ENCODE measurements at places on chromosomes 7 and 10. TPM values are rescaled to one million over a fixed set of nuclear protein-coding genes. Genes with fewer than 3 reads are reported as not detected.

GRCh38 chr7:19470031-19470430, 238.8 kb downstream of the POLR1F start:
- H3K36me3 ChIP-seq = no peaks in the 10 kb centered on the region
- peak; percentile 84 for DNase-seq
- H3K27me3 ChIP-seq = no peaks in the 10 kb centered on the region
- H3K4me1 ChIP-seq = no peaks in the 10 kb centered on the region
- H3K4me3 ChIP-seq = no peak overlapping the region

DNA sequence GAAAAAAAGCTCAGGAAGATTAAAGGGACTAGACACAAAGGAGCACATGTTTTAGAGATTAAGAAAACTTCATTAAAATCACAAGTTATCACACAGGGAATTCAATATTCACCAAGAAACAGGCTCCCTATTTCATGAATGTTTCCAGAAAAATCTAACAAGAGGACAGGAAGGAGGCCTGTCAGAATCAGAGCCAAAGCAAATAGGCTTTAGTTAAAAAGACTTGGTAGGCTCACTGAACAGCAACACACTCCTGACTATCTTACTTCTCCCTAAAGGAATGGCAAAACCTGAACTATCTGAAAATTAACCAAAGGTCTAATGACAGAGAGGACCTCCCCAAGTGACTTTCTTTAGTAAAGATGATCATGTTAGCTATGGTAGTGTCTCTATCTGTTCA, 188.3 kb upstream of the MEOX2 start:
- H3K36me3 ChIP-seq = no peaks in the 10 kb centered on the region
- H3K4me3 ChIP-seq = no peak overlapping the region
- no peaks in the 10 kb centered on the region for H3K4me1 ChIP-seq
- H3K27ac ChIP-seq = no peak overlapping the region
- no peaks in the 10 kb centered on the region for H3K27me3 ChIP-seq

GRCh38 chr7:28700790-28701203, 257.3 kb downstream of the TRIL start:
- no peaks in the 10 kb centered on the region for H3K27me3 ChIP-seq
- DNase-seq = peak; percentile 58
- peaks cover 5% of the 10 kb centered on the region for H3K4me1 ChIP-seq
- no peak overlapping the region for H3K4me3 ChIP-seq

GRCh38 chr10:14773551-14774213, 1.0 kb downstream of the FAM107B start:
- no peaks in the 10 kb centered on the region for H3K36me3 ChIP-seq
- peaks cover 3% of the 10 kb centered on the region for H3K4me1 ChIP-seq
- no peaks in the 10 kb centered on the region for H3K27me3 ChIP-seq
- H3K27ac ChIP-seq = no peak overlapping the region

DNA sequence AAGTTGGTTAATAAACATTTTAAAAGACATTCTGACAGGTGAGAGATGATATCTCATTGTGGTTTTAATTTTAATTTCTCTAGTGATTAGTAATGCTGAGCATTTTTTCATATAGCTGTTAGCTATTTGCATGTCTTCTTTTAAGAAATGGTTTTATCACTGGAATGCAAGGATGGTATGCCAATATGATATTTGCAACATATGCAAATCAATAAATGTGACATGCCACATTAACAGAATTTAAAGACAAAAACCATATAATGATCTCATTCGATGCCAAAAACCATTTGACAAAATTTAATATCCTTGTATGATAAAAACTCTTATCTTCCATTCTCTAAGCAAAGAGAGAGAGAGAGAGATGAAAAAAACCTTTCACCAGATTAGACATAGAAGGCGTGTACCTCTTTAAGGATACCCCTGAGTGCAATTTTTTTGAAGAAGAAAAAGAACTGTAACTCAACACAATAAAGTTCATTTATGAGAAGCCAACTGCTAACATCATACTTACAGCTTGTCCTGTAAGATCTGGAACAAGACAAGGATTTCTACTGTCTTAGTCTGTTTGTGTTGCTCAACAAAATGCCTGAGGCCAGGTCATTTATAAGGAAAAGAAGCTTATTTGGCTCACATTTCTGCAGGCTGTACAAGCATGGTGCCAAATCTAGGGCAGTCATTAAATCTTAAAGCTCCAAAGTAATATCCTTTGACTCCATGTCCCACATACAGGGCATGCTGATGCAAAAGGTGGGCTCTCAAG, 39.7 kb upstream of the ZMYND11 start:
- peaks cover 2% of the 10 kb centered on the region for H3K27me3 ChIP-seq
- DNase-seq = no peak
- no peak overlapping the region for H3K4me3 ChIP-seq

- DNase-seq = no peak
- H3K27me3 ChIP-seq = peaks cover 9% of the 10 kb centered on the region
- no peak overlapping the region for H3K4me3 ChIP-seq
- no peaks in the 10 kb centered on the region for H3K4me1 ChIP-seq
- H3K27ac ChIP-seq = no peak overlapping the region
- H3K36me3 ChIP-seq = no peaks in the 10 kb centered on the region
These were observed 23.6 kb downstream of the SKIDA1 start for GRCh38 chr10:21501731-21502347.

DNA sequence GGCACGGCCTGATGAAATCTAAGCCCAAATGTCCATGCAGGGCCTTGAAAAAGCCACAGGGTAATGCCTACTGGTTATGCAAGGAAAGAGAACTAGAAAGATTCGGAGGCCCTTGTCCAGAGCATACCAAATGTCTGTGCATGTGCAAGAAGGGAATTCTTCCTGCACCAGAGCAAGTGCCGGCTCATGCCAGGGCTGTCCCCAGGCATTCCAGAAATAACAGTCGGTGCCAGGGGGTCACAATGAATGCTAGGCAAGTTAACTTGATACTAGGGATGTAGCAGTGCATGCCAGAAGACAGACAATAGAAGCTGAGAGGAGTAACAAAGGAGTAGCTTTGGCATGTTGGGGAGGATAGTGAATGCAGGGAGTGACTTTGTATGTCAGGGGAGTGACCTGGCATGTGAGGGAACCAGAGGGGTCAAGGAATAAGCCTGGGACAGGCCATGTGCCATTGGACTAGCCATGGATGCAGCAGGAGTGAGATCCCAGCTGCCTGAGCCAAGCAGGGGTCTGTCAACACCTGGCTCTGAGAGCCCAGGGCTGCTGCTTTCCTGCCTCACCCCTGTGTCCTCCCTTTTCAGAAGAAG, 119.5 kb upstream of the UNC5B start:
- no peaks in the 10 kb centered on the region for H3K4me1 ChIP-seq
- no peak overlapping the region for H3K27ac ChIP-seq
- H3K4me3 ChIP-seq = no peak overlapping the region
- H3K36me3 ChIP-seq = no peaks in the 10 kb centered on the region

DNA sequence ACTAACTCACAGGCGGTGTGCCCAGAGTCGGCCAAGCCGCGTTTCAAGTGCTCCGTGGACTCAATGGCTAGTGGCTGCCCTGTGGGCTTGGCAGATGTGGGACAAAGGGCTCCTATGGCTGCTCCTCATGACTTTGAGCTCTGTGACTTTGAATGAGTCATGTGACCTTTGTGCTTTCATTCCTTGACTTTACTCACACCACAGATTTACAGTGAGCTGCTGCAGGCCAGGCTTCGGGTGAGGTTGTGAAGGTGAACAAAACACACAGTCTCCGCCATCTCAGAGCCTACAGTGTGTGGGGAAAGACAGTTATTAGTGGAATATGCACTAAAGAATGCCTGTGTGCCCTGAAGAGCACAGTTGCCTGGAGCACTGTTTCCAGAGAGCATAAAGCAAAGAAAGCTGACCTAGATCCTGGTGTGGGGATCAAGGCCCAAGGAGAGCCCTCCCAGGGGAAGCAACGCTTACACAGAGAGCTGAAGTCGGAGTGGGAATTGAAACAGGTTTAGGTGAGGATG, 29.7 kb upstream of the PLEKHA1 start:
- no peak overlapping the region for H3K4me3 ChIP-seq
- no peaks in the 10 kb centered on the region for H3K36me3 ChIP-seq
- H3K27me3 ChIP-seq = peaks cover 10% of the 10 kb centered on the region
- H3K27ac ChIP-seq = no peak overlapping the region
- DNase-seq = peak; percentile 16
- no peaks in the 10 kb centered on the region for H3K4me1 ChIP-seq

DNA sequence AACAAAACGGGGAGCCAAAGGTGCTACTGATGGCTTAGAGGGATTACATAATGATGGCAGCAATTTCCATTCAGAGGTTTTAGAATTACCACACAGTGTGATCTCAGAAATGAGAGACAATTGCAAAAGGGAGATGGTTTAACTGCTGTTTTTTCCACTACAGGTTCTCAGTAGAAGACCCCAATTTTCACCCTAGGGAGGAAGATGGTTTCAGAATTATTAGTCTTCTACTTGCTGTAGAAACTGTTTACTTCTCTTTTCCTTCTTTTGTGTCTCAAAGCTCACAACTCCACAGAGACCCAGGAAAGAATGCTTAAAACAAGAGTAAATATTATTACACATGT, 226.5 kb downstream of the INHBA start:
- H3K4me3 ChIP-seq = no peak overlapping the region
- peaks cover 7% of the 10 kb centered on the region for H3K4me1 ChIP-seq
- no peaks in the 10 kb centered on the region for H3K27me3 ChIP-seq
- no peak overlapping the region for H3K27ac ChIP-seq
- DNase-seq = no peak
- H3K36me3 ChIP-seq = no peaks in the 10 kb centered on the region

GRCh38 chr7:138308136-138308535, 151.9 kb upstream of the TRIM24 start:
- no peaks in the 10 kb centered on the region for H3K36me3 ChIP-seq
- no peaks in the 10 kb centered on the region for H3K27me3 ChIP-seq
- no peak overlapping the region for H3K4me3 ChIP-seq
- H3K4me1 ChIP-seq = no peaks in the 10 kb centered on the region

DNA sequence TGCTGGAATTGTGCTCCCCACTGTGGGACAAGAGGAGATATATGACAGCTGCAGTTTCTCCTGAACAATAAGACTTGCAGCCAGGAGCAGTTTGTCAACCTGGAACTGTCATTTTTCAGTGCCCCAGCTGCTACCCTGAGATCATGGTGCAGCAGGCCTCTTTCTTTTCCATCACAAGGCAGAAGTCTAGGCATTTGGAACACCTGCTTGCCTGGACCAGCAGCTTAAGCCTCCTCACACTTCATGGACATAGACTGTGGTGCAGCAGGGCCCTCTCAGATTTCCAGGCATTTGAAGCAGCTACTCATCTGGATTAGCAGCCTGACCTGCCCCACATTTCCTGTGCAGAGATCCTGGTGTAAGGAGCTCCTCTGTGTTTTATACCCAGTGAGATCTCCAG, 450.7 kb upstream of the TEX47 start:
- no peaks in the 10 kb centered on the region for H3K27me3 ChIP-seq
- H3K4me1 ChIP-seq = no peaks in the 10 kb centered on the region
- no peaks in the 10 kb centered on the region for H3K36me3 ChIP-seq
- no peak overlapping the region for H3K27ac ChIP-seq
- DNase-seq = no peak
- H3K4me3 ChIP-seq = no peak overlapping the region

DNA sequence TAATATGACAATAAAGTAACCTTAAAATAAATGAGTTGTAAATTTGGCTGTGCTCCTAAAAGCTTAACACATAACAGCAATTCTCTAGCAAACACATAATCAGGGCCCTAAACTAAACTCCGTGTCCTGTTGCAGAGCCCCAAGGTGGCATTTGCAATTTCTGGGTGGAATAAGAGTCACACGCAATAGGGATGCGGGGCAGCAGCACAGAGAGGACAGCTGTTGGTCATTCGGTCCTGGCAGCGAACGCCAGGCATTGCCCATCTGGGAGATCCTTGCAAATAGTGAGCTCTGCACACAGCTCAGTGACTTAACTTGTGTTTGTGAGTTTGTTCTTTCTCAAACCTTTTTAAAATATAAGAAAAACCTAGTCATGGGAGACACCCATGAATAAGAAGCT, 25.7 kb downstream of the PAXIP1 start:
- H3K4me1 ChIP-seq = no peaks in the 10 kb centered on the region
- no peak for DNase-seq
- H3K36me3 ChIP-seq = peaks cover 16% of the 10 kb centered on the region
- H3K27me3 ChIP-seq = no peaks in the 10 kb centered on the region
- no peak overlapping the region for H3K27ac ChIP-seq

DNA sequence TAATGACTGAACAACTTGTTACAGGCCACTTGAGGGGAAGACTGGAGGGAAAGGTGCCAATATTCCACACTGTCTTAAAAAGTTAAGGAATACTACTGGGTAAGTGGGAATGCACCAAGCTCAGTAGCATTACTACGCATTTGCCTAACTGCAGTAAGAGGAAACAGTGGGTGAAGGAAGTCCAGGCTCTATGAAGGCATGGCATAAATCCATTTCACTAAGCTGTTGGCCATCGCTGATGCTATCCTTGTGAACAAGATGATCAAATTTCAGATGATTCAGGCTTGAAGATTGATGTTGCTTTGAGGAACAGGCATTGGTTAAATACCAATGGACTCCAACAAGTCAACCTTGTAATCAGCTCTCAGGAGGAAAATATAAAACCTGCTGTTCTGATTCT, 44.2 kb upstream of the TES start:
- peaks cover 9% of the 10 kb centered on the region for H3K4me1 ChIP-seq
- no peaks in the 10 kb centered on the region for H3K36me3 ChIP-seq
- DNase-seq = peak; percentile 58
- H3K27me3 ChIP-seq = no peaks in the 10 kb centered on the region
- no peak overlapping the region for H3K4me3 ChIP-seq
- no peak overlapping the region for H3K27ac ChIP-seq

- H3K4me1 ChIP-seq = no peaks in the 10 kb centered on the region
- H3K36me3 ChIP-seq = no peaks in the 10 kb centered on the region
- no peak overlapping the region for H3K4me3 ChIP-seq
- no peak overlapping the region for H3K27ac ChIP-seq
- no peaks in the 10 kb centered on the region for H3K27me3 ChIP-seq
These were observed 31.5 kb downstream of the RAB19 start for GRCh38 chr7:140435252-140435895.

DNA sequence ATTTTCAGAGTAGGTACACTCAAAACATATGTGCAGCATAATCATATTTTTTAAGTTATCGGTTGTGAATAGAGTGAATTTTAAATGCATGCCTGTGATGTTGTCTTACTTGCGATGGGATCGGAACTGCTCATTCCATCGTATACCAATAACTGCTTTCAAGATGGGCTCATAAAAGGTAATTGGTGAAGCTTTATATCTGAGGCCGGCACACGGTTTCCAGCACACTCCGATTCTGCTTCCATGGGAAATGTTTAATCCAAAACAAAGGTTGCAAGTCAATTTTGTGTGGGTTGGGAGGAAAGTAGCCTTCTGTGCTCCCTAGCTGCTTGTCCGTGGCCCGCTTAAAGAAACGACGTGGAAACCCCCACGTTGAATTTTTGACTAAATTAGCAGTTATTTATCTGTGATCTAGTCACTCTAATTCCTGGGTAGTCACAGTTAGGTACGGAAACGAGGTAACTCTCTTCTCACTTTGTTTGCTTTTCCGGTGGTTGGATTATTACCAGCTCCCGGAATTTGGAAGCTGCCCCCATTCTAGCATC, 10.1 kb upstream of the CELF2 start:
- H3K4me3 ChIP-seq = no peak overlapping the region
- no peak for DNase-seq
- no peaks in the 10 kb centered on the region for H3K36me3 ChIP-seq
- H3K27me3 ChIP-seq = peaks cover 8% of the 10 kb centered on the region
- no peaks in the 10 kb centered on the region for H3K4me1 ChIP-seq

Gene NKX2-3
- not detected for total RNA-seq

Gene ADAM12
- 9.7 TPM for total RNA-seq

Gene PAX2
- not detected for total RNA-seq

Gene TMEM26
- total RNA-seq = 0.56 TPM

Gene AIFM2
- total RNA-seq = 2.0 TPM

Gene FAM237B
- total RNA-seq = not detected

Gene STEAP2
- 3.9 TPM for total RNA-seq

Gene MYPN
- 12.5 TPM for total RNA-seq

Gene JCAD
- total RNA-seq = 18.9 TPM

Gene MGAM2
- not detected for total RNA-seq

Gene AVPI1
- 30.8 TPM for total RNA-seq
